ENCODE measurements at places on chromosomes 5 and 9.

GRCh38 chr5:14445576-14446290 lies 135.9 kb upstream of the OTULINL start:
- H3K36me3 ChIP-seq = peaks cover 13% of the 10 kb centered on the region
- H3K4me1 ChIP-seq = peaks cover 32% of the 10 kb centered on the region
- H3K27me3 ChIP-seq = no peaks in the 10 kb centered on the region
- DNase-seq = peak; percentile 83

DNA sequence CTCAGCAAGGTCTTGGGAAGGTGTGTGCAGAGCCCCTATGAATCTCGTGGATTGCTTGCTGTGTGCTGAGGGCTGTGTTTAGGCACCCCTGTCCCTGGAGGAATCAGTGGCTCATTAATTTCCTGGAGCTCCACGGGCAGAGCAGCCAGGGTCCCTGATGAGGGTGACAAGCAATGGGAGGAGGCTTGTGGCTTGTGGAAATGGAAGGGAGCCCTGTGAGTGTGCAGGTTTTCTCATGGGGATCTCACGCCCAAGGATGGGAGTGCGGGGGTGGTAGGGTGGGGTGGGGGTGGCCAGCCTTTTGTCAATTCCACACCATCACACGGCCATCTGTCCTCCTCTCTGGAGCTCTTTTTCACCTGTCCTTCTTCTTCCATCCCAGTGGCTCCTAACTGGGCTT lies 25.3 kb downstream of the PHF2 start:
- no peak for DNase-seq
- H3K4me1 ChIP-seq = peaks cover 7% of the 10 kb centered on the region
- no peak overlapping the region for H3K4me3 ChIP-seq
- no peaks in the 10 kb centered on the region for H3K27me3 ChIP-seq

- H3K36me3 ChIP-seq = no peaks in the 10 kb centered on the region
- H3K4me3 ChIP-seq = no peak overlapping the region
- H3K27ac ChIP-seq = no peak overlapping the region
- no peak for DNase-seq
Observed at GRCh38 chr9:23812673-23813072, 13.4 kb downstream of the ELAVL2 start.

- H3K36me3 ChIP-seq = no peaks in the 10 kb centered on the region
- no peak overlapping the region for H3K27ac ChIP-seq
- DNase-seq = no peak
- no peak overlapping the region for H3K4me3 ChIP-seq
Observed at GRCh38 chr9:22343218-22343611, 103.4 kb upstream of the DMRTA1 start.

DNA sequence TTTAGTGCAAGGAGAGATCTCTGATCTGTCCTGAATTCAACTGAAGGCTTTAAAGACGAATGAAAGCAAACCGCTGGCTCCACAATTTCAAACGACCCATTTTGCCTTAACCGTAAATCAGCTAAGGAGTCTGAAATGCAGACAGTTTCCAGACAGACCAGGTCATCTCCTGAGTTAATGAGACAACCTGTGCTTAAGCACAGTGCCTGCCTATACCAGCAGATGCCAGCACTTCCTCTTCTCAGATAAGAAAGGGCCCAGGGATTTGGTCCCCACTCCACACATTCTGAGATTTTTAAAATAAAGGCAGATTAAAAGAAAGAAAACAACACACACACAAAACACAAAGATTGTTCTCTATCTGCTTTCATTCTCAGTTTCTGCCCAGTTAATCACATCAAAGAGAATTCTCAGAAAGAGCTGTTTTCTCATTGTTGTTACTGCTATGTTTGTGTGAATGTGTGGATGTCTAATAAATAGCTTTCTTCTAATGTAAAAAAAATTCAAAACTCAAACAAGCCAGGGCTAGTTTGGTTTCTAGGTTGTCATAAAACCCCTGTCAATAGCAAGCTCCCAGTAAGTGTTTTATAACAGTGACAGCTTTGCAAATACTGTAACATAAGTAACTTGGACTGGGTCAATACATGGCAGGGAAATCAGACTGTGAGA lies 157.7 kb upstream of the SLC24A2 start:
- DNase-seq = no peak
- H3K4me3 ChIP-seq = no peak overlapping the region
- H3K4me1 ChIP-seq = no peaks in the 10 kb centered on the region
- no peak overlapping the region for H3K27ac ChIP-seq
